Testis (tissue), 5 donors: ENCODE measurements at places on chromosomes 11 and 22. TPM values are rescaled to one million over a fixed set of nuclear protein-coding genes. Genes with fewer than 3 reads are reported as not detected.
A peak's percentile ranks its signal among the peaks of the same experiment; 100 is the strongest.

SSTR3 gene
- 40.1 TPM for total RNA-seq

DNA sequence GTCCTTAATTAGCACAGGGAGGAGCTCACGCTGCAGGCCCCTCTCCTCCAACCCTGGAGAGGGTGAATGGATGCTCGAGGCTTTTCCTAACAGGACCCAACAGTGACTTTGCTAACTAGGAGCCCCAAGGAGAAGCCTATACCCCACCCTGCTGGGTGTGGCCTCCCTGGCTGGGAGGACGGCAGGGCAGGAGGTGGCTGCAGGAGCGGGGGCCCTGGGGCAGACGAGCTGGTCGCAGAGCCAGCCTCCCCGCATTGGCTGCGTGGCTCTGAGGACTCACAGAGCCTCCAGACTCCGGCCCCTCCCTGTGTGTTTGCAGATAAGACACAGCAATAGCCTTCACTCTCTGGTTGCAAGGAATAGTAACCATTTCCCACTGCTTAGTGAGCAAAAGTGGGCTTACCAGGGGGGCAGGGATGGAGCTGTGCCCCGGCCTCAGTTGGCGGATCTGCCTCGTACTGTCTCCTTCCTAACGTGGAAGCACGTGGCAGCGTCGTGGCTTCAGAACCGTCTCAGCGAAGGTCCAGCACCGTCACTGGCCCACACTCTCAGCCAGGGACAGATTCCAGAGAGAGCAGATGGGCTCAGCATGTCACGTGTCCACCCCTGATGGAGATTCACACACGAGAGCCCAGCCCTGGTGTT is 1087.5 kb downstream of the BRD1 start:
- no peak for DNase-seq

DNA sequence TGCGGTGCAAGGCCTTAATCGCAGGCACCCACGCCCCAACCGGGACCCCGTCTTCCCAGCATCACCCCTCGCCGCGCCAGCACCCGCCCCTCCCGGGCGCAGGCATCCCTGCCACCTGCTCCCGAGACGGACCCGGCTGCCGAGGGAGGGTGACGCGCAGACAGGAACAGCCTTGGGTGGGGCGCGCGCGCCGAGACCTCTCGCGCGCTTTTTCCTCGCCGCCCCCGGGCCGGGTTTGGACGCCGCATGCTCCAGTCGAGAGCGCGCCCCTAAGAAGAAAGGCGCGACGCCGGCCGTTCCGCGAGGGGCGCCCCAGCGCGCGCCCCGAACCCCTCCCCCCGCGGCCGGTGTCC is 504 bp downstream of the CFL1 start:
- peak; percentile 55 for DNase-seq

- DNase-seq = no peak
Observed at GRCh38 chr11:10021563-10021962, 272.5 kb downstream of the SBF2 start.

IL18 gene
- total RNA-seq = 4.7 TPM

SEPTIN3 gene
- 2.2 TPM for total RNA-seq

- DNase-seq = peak; percentile 83
Observed at GRCh38 chr11:60786811-60787567, 1.9 kb downstream of the MS4A10 start.

DNA sequence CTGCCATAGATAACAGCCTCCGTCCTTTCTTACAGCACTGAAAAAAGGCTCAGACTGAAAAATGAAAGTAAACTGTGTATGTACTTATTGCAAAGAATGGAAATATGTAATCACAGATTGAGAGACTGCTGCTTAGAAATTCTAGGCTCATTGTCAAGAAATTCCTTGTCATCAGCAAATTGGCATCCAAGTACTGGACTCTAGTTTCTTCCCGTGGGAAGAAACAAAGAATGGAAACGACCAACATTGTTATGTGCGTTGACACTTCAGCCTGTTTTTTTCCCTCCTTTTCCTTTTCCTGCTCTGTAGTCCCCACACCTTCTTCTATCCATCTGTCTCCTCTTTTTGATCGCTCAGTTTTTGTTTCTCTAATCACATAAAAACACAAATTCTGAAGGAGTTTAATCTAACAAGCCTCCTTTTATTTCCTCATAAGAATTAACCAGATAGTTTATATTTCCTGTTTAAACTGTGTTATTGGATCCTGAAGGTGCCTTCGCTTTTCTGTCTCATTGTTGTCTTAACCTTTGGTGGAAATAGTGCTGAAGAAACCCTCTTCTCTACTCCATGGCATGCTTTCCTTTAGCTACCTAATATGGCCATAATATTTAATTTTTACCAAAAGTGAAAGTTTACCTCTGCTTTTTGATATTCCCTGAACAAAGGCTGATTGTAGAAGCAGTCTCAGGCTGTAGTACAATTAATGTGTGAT is 20.0 kb upstream of the CASP12 start:
- DNase-seq = no peak

RNF26 gene
- 31.0 TPM for total RNA-seq

DNA sequence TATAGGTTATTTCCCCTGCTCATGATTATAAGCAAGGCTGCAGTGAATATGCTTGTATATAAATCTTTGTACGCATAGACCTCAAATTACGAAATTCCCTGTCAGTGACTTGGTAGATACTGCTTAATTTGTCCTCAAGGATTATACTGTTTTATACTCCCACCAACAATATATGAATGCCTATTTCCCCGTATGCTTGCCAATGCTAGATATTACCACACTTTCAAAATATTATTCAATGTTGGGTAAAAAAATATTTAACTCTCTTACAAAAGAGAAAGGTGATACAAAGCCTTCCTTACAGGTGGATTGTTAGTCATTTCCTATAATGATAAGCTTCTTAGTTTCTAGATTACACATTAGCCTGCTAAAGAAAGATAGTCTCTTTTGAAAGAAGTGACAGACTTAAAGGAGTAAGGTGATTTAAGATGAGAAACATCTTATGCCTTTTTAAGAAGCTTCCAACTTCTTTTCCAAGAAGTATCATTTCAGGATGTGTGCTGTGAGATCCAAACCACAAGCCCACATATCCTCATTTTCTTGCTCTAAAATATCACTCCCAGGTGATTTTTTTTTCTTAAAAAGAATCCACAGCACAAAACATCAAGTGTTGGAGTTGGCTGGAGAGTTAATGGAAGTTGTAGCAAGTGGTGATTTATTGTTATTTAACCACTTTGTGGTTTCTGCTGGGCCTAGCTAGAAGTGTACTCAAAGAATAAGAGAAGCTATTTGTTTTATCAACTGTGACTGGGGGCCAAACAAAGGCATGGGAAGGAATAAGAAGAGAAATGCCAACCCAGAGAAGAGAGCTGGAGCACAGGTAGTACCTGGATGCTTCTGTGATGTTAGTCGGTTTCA is 59.2 kb downstream of the BARX2 start:
- DNase-seq = no peak

GRCh38 chr11:69439127-69439526 is 42.3 kb upstream of the LINC01488 start:
- DNase-seq = no peak

DNA sequence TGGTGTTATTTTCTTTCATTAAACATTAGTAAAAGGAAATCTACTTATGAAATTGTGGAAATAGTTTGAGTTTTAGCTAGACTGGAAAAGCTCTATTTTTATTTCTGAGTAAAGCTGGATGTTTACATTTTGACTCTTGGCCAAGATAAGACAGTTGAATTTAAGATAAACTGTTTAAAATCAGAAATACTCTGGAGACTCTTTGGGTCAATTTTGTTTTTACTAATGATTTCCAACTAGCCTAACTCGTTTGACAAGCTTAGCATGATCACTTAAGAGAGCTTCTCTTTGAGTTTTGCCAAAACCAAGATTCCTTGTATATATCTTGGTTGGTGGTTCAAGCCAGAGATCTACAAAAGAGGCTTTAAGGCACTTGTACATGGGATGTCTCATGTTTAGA is 724.8 kb upstream of the LUZP2 start:
- DNase-seq = no peak

- no peak for DNase-seq
Observed at GRCh38 chr22:49976439-49977175, 16.0 kb downstream of the PIM3 start.

DNA sequence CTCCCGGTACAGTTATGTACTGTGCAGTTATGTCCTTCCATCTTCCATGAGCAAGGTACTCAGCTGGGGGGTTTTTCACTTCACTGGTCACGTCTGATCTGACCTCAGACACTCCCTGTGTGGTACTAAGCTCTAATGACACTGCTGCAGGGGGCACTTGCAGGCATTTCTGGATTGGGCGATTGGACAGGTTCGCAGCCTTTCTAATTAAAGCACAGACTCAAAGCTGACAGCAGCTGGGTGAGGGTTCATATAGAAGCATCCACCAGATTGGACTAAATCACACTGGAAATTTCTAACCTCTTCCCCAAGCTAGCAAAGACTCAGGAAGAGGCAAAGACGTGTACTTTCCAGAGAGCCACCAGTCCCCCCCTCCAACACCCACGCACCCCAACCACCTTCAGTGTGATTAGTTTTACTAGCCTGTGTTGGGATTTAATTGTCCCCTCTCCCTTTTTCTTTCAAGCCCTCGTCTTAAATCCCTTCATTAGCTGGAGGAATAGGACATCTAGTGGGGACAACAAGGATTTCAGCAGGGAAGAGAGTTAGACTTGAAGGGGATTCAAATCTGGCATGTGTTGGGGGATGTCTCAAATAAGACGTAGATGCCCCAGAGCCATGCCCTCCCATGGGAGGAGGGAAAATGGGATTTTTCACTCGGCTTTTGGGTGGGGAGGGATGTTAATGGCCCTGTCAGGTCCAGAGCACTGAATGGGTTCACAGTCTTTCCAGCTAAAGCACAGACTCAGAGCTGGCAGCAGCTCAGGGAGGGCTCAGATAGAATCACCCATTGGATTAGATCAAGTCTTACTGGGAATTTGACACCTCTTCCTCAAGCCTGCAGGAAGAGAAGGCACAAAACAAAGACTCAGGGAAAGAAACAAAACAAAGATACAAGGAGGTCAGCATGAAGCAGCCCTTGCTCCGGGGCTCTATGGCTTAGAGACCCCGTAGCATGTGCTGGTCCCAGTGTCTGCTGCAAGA is 10.9 kb downstream of the INS start:
- DNase-seq = no peak

GRCh38 chr11:16591157-16591556 is 147.3 kb upstream of the C11orf58 start:
- no peak for DNase-seq

DNA sequence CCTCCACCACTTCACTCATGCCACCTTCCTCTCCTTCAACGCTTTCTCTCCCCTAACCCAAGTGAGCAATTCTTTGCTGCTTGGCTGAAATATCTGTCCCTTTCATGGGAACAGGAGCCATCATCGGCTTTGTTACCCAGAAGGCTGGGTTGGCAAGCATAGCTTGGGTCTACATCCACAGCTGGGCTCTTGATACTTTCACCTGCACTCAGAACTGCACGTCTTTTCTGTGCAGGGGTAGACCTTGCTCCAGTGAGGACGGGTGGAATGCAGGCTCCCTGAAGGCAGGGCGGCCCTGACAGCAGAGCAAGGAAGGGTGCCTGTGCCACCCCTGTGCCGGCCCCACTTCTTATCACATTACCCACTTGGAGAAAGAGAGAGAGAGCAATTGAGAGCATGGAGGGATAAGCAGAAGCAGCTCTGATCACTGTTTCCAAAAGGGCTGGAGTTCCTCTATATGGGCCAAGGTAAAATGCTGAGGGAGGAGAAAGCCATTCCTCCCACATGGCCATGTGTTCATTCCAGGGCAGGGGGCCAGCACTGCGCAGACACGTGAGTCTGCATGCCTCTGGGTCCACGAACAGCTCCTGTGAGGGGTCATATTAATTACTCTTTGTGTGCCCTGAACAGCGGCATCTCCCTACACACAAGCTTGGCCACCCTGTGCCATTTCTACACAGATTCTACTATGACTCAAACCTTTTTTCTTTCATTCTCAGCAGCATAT is 181.8 kb downstream of the BUD13 start:
- DNase-seq = peak; percentile 67

DNA sequence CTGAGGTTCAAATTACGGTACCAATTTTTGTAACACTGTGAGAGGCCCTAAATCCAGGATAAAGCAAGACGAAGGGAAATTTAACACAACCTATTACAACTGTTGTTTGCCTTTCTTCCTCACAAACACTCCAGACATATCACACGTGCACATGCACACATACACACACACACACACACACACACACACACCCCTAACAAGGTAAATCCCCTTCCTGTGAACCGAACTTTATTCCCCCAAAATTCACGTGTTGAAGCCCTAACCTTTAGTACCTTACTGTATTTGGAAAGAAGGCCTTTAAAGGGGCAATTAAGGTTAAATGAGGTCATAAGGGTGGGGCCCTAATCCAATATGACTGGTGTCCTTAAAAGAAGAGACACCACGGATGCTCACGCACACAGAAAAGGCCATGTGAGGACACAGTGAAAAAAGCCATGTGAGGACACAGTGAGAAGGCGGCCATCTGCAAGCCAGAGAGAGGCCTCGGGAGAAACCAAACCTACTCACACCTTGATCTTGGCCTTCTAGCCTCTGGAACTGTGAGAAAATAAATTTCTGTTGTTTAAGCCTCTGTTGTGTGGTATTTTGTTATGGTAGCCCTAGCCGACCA is 1.8 kb downstream of the SERGEF start:
- no peak for DNase-seq

DNA sequence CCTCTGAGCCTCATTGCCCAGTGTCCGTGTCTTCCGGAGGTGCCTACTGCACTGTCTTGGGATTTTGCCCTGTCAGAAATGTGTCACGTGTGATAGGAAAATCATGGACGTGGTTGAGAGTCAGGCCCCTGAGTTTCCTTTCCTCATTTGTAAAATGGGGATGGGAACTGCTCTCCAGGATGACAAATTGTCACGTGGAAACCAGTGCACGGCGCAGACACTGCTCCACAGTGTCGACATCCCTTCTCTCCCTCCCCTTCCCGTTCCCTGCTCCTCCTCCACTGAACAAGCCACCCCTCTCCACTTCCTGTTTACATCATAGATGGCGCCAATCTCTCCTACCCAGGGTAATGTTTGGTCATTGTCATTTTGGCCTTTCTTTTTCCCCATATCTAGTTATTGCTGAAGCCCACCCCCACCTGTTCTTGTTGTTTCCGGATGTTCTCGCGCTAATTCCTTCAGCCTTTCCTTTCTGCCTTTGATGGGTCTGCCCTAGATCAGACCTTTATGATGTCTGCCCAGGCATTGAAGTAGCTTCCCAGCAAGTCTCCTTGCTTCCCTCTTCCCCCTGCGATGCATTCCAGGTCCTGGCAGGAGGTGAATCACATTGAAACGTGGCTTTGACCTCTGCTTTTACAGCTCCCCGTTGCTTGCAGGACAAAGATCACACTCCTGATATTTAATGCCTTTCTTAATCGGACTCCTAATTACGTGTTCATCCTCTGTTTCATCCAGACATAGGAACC is 91.8 kb downstream of the TBC1D22A start:
- peak; percentile 39 for DNase-seq

DNA sequence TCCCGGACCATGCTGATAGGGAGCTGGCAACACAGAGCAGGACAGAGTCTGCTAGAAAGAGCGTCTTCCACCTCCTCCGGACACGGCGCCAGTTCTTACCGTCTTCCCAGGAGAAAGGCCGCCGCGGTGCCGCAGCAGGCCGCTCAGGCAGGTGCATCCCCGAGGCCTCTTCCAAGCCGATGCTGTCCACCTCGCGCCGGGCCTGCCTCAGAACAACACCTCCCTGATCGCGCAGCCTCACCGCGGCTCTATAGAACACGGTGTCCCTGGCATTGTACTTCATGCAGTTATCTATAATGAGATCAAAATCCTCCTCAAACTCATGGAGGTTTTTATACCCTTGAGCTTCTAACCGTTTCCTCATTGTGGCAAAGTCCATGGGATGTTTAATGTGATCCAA is 30.0 kb downstream of the BRD1 start:
- no peak for DNase-seq
